OCI-LY7 (cell line): ENCODE measurements at places on chromosomes 1 and 21. TPM values are rescaled to one million over a fixed set of nuclear protein-coding genes. Genes with fewer than 3 reads are reported as not detected.

AGMAT gene
- total RNA-seq, result 0.29 and 0.39 TPM in 2 replicates

KRTAP12-2 gene
- total RNA-seq, result not detected in 2 replicates

FAM110D gene
- total RNA-seq, result 0.11 TPM in 1 of 2 replicates, not detected in the other

HOOK1 gene
- not detected in 2 replicates for total RNA-seq

VWA5B1 gene
- 0.13 and 0.19 TPM in 2 replicates for total RNA-seq

PSMB4 gene
- total RNA-seq, result 240 and 242 TPM in 2 replicates

S100A12 gene
- not detected in 2 replicates for total RNA-seq

RASAL2 gene
- 0.27 and 0.31 TPM in 2 replicates for total RNA-seq

TOE1 gene
- 22.1 and 24.4 TPM in 2 replicates for total RNA-seq

RIPK4 gene
- total RNA-seq, result 0.08 TPM in 1 of 2 replicates, not detected in the other

MATN1 gene
- 0.42 TPM in 1 of 2 replicates, not detected in the other for total RNA-seq

POGK gene
- total RNA-seq, result 37.4 and 41.9 TPM in 2 replicates

NEK2 gene
- total RNA-seq, result 69.0 and 74.6 TPM in 2 replicates

CLCA1 gene
- total RNA-seq, result not detected in 2 replicates

PRKAA2 gene
- not detected in 2 replicates for total RNA-seq

GRCh38 chr1:235725434-235725833 is 75.8 kb upstream of the GNG4 start:
- no peak for DNase-seq

DNA sequence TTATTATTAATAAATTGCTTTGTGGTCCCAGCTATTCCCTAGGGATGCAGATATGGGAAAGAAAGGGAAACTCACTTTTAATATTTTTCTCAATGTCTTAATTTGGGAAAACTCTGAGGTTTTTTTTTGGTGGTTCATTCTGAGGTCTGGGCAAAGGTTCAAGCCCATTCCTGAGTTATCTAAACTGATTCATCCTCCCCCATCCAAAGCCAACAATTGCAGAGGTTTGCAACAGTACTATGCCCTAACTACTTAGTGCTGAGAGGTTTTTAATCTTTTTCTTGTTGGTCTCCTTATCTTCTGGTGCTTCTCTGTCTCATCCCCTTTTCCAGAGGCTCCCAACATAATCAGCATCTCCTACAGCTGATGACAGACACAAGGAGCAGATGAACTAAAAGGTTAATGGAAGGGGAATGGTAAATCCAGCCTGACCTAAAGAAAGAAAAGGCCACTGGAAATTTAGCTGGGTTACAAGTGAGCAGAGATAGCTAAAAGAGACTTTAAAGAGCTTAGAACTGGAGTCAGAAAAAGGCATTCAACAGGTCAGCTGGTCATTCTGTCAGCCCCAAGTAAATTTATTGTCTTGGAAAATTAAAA is 390.4 kb downstream of the TGFB2 start:
- no peak for DNase-seq

DNA sequence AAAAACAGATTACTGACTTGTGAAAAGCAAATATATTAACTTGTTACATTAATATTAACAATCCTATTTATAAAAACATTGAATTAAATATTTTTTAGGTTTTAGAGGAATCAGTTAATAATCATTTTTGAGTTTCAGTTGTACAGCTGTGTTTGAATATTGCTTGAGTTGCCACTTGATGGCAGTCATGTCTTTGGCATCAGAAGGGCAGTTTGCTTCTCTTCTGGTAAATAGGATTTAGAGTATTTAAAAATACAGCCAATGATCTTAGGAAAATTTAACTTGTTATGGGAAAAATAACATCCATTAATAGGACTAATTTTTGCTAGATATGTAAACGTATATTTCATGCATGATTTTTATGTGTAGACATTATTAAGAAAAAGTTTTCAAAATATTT is 234.1 kb downstream of the NCAM2 start:
- no peak for DNase-seq

GRCh38 chr1:232357416-232357815 is 272.5 kb downstream of the SIPA1L2 start:
- DNase-seq, result no peak

GRCh38 chr1:96296991-96297390 is 424.6 kb upstream of the PTBP2 start:
- DNase-seq, result no peak

DNA sequence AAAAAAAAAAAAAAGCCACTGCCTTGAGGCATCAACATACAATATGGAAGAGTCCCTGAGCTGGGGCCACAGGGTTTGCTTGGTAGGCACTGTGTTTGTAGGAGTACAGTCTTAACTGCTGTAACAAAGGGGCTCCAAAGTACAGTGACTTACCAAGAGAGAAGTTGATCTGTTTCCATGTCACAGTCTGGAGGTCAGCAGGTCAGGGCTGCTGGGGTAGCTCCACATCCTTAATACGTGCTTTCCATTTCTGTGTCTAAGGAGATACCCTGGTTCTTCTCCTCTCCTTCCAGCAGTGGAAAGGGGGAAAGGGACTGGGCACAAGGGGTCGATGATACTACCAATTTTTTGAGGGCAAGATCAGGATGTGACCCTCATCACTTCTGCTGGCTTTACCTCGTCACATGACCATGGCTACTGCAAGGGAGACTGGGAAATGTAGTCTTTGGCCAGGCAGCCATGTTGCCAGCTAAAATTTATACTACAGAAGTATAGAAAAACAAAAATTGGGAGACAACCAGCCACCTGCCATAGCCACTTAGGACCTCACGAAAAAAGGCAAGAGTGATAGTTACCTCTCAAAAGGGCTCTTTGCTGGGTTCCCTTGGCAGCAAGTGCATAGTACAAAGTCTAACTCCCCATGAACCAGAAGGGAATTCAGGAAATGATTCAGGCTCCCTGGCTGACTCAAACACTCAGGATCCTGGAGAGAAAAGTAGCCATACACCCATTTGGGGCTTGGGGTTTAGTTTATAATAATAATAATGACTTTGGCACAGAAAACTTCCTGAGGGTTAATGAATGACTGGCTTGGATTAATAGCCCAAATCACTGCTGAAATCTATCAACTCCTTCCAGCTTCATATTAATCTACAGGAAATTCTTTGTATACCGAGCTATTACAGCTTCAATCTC is 52.7 kb upstream of the ATP5PO start:
- peak; percentile 80 for DNase-seq

- no peak for DNase-seq
These were observed 9.4 kb downstream of the PRDM16 start for GRCh38 chr1:3078430-3078861.

DNA sequence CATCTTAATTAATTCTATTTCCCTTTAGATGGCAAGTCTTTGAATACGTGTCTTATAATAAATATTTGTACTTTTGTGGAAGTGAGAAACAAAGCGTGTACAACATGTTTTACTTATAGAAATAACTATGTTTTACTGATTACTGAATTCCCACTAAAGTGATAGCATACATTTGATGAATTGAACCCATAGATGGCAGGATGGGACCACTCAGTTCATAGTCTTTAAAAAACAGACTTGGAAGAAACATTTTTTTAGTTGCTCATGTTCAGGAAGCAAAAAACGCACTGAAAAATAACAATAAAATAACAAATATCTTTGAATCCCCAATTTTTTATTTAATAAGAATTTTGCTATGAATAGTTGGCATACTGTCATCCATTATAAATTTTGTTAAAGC is 507.1 kb upstream of the ZRANB2 start:
- no peak for DNase-seq

DNA sequence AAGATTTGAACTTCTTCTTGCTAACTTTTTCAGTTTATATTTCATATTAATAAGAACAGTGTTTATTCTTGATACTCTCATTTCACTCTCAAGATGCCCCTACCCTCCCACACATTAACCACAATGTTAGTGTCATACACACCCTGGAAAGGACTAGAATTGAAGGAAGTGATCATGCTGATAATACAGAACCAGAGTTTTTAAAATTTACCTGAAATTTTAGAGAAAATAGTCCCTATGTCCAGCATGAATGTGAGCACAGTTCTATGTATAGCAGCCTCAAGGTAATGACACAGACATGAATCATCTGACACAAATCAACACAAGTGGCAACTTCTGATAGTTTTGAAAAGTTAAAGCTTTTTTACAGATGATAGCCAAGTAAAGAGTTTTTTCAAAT is 26.0 kb downstream of the RGS1 start:
- no peak for DNase-seq

- no peak for DNase-seq
These were observed 874.6 kb upstream of the PRMT6 start for GRCh38 chr1:106181866-106182265.

- DNase-seq, result no peak
These were observed 12.2 kb downstream of the ATP1A4 start for GRCh38 chr1:160163615-160164014.

DNA sequence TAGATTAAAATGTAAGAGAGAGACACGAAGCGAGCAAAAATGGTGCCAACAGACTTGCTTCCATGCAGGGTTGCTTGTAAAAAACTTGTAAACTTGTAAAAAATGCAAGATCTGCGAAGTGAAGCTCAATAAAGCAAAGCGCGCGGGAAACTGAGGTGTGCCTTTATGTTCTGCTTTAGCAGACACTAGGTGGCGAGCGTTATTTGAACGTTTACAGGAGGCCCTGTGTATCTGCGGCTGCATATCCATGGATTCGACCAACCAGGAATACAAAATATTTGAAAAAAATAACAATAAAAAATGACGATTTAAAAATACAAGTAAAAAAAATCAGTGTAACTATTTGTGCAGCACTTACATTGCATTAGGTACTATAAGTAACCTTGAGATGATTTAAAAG is 1.5 kb downstream of the UBE2G2 start:
- peak; percentile 68 for DNase-seq

DNA sequence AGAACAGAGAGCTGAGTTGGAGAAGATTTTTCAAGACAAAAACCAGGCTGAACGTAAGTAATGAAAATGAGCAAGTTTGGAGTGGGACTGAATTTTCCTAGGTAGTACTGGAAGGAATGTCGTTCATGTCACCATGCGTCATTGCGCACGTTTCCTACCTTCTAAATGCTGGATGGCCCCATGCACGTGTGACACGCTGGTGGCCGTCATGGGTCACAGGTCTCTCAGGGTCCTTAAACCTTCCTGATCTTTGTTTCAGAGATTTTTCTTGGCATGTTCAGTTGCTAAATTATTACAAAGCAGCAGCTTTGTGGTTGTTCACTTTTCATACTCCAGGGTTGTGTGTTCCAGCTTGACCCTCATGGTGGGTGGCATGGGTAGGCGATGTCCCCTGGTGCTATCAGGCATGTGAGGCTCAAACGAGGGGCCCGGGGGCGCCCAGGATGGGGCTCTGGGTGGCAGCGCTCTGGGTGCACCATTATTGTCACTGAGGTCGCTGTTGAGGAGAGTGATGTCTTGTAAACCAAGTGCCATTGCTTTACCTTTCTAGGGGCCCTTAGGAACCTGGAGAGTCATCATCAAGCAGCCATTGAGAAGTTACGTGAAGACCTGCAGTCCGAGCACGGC is 25.3 kb downstream of the PCNT start:
- no peak for DNase-seq

DNA sequence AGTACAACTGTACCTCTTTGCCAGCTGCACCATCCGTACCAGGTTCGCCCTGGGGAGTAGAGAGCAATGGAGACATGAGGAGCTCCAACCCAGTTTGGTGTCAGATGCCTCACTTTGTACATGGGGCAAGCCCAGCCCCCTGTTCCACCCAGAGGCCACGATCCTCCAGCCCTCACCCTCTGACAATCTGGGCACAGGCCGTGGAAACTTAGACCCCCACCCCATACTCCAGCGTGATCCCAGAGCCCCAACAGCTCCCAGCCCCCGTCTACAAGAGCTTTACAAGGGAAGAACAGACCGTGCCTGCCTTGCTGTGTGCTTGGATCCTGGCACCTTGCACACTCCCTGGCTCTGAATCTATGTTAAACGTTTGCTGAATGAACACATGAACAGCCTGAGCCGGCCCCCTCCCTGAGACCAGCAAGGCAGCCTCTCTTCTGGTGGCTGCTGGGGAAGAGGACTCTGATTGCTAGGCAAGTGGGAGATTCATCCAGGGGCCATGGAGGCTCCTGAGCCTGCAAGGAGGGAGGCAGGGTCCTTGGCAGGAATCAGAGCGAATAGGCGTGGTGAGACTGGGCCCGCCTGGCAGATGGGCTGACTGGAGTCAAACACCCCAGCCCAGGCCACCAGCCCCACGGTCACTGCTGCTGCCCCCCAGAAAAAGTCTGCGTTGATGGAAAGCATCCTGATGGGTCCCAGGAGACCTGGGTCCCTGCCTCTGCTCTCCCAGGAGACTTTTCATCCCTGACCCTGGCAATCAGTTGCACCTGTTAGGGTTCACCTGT is 12.5 kb upstream of the PEF1 start:
- DNase-seq, result no peak

DNA sequence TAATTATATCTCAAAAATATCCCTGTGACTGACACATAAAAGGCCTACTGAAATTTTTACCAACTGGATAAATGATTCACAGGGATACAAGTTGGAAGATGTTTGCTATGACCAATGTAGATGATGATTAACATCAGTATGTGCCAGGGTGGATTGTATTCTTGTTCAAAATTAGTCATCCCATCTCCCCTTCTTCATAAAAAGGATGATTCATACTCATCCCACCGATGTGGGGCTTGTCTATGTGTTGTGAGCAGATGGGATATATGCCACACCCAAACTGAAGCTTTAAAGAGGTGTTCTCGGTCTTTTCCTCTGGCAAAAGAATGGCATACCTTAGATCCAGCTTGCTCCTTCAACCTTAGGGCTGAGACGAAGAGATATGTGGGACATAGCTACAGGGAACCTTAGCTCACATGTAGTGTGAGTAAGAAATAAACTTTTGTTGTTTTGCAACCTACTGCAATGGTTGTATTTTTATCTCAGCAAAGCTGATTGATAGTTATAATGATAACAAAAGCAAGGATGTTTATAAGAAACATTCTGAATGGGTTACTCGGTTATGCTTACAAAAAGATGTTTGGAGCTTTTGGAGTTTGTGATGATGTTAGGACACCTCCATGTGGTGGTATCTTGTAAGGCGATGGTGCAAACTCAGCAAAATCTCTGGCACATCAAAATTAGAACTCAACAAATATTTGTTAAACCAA is 29.4 kb downstream of the SPATA17 start:
- peak; percentile 10 for DNase-seq

DNA sequence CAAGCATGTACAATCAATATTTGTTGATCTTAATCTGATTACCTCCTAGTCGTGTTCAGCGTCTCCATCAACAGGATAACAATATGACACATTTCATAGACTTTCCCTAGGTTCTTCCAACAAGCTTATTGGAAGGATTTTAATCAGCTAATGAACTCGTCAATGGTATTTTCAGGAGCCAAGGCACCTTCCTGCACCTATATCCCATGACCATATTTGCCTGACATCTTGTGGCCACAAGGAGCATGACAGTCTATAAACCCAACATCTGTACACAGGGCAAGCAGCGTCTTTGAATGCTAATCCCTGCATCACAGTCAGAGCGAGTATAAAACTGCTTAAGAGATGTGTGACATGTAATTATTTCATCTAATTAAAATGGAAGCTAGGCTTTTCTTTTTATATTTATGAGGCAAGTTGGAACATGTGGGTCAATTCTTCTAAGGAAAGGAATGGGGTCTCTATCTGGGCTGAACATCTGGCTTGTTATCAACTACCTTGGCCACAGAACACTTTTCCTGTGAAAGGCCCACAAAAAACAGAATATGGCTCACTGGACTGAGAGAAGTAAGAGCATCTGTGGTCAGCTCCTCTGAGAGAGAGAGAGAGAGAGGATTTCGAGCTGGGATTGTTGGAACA is 388.8 kb downstream of the NTNG1 start:
- peak; percentile 74 for DNase-seq

GRCh38 chr1:186325239-186325638 is 49.8 kb downstream of the TPR start:
- DNase-seq, result peak; percentile 14

- DNase-seq, result no peak
These were observed 6.0 kb downstream of the TOR1AIP1 start for GRCh38 chr1:179888071-179888470.

- DNase-seq, result no peak
These were observed 490.3 kb downstream of the TTLL7 start for GRCh38 chr1:83508485-83509151.

GRCh38 chr1:17553975-17554700 is 14.6 kb downstream of the ARHGEF10L start:
- DNase-seq, result no peak
